ENCODE measurements at places on chromosomes 5 and 9.

- DNase-seq: no peak
Measured at GRCh38 chr9:715300-715699, 126.2 kb upstream of the DMRT1 start.

- no peak for DNase-seq
Measured at GRCh38 chr9:86259557-86259956, at the start of gene C9orf153. TSS of gene C9orf153 (minus strand) at chr9:86259657. CDS start at chr9:86229603, 30,054 bp downstream.

DNA sequence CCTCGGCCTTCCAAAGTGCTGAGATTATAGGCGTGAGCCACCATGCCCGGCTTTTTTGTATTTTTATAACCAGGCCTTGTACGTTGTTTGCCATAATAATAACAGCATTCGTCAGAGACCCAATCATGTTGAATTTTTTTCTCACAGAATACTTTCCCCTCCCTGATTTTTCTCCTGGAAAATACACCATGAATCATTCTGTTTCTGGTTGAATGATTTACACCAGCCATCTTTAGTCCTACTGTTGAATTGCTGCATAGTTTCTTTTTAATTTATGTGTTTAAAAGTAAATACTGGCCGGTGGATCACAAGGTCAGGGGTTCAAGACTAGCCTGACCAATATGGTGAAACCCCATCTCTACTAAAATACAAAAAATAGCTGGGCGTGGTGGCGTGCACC lies 3.5 kb downstream of the CNOT8 start:
- DNase-seq: peak; percentile 51

- DNase-seq: no peak
Measured at GRCh38 chr5:74952406-74952805, 86.2 kb upstream of the FAM169A start.

DNA sequence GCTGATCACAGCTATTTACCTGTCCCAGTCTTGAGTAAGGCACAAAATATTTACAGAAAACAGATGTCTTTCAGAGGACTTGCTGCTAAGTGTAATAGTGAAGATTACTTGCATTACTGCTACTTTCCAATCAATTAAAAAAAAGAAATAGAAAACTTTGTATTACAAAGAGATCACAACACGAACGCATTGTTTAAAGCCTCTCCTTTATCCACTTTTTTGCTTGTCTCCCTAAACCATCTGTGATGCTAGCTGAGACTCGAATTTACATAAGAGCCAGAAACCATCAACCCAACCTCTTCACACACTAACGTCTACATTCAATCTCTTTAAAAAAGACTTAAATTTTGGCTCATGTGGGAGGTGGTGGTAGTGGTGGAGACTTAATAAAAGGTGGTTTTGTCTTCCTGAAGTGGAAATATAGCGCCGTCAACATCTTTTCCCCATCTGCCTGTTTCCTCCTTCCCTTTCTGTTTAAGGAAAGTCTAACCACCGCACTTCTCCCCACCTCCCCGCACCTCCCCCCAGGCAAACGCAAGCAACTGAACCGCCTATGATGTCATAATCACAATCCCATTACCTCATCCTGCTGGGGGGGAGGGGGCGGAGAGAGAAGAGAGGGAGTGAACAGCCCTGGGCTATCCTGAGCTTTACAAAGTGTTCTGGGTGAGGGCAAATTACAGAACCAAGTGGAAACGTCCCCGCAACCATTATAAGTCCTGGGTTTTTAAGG lies 948 bp upstream of the FAM53C start:
- DNase-seq: peak; percentile 56

GRCh38 chr9:94301583-94301982 lies 26.9 kb downstream of the NUTM2F start:
- DNase-seq: no peak

DNA sequence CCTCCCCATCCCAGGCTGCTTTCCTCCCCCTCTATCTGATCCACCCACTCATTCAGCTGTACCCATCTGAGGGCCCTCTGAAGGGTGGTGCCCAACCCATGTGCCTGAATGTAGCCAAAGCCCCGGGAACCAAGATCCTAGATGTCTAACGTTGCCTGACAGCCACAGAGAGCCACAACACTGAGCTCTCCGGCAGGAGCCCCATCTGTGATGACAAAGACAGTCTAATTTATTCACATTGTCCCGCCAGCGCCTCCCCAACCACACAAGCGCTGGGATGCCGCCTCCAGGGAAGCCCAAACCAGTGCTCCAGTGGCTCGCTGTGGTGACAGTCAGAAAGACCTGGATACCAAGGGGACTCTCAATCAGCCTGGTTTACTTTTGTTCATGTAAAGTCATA lies 8.4 kb downstream of the IGFBPL1 start:
- DNase-seq: no peak

GRCh38 chr9:133991964-133992779 lies at the start of gene VAV2:
TSS of gene VAV2 (minus strand) at chr9:133992324. CDS start at chr9:133992278, 46 bp downstream.
- peak; percentile 68 for DNase-seq

- no peak for DNase-seq
Measured at GRCh38 chr9:71609448-71609830, 158.9 kb downstream of the CEMIP2 start.

GRCh38 chr9:89138463-89139390 lies 39.9 kb downstream of the SHC3 start:
- peak; percentile 80 for DNase-seq

DNA sequence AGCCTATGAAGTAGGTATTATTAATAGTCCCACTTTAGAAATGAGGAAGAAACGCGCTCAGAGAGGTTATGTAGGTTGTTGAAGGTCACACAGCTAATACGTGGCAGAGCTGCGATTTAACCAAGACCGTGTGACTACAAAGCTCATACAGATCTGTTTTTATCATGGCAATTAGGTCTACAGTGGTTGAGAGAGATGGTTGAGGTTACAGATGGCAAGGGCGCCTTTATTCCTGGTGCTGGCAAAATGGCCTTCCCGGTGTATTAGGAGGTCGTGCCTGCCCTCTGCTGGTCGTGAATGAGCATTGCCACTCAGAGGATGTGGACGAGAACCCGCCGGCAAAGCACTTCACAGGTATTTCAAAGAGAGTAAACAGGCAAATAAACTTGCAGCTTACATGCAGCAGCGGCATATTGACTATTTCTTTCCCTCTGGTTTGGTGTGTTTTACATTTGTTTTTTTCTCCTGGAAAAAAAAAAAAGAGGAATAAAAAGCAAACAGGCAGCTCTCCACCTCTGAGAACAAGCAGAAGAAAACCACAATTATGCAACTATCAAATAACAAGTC lies 65.3 kb upstream of the EGFLAM start:
- peak; percentile 51 for DNase-seq

DNA sequence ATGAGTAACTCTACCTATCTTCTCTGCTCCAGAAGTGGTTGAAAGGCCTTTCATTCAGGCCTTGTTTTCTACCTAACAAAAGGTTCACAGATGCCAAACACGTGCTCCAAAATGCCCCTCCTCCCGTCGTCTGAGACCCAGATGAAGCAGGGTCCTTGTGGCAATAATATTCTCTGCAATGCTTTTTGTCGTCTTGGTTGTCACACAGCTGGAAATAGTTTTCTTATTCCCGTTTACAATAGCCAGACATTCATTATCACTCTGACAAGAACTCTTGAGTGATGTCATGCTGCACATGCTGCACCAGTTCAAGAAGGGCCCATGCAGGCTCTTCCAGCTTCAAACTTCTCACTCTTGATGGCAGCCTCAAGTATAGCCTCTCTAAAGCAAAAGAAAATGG lies 7.8 kb downstream of the LPAR1 start:
- DNase-seq: no peak

- no peak for DNase-seq
Measured at GRCh38 chr5:172071309-172071875, 65.0 kb upstream of the FBXW11 start.

DNA sequence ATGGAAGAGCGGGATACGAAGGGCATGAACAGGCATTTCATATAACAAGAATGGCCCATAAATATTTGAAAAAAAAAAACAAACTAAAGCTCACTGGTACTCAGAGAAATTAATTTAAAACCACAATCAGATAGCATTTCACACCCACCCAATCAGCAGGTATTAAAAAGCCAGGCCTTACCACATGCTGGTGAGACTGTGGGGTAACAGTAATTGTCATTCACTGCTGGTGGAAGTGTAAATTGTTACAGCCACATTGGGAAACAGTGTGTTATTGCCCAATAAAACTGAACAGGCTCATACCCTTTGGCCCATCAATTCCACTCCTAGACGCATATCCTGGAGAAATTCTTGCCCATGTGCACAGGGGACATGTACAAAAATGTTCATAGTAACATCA lies 66.0 kb downstream of the PLAC8L1 start:
- DNase-seq: no peak

- DNase-seq: no peak
Measured at GRCh38 chr9:129586245-129586644, 34.7 kb downstream of the C9orf50 start.

GRCh38 chr9:126421567-126422428 lies 95.2 kb downstream of the MVB12B start:
- DNase-seq: no peak

- DNase-seq: peak; percentile 54
Measured at GRCh38 chr5:138148811-138149210, 9.6 kb upstream of the NME5 start.

GRCh38 chr5:137822158-137822764 lies 45.4 kb upstream of the MYOT start:
- DNase-seq: peak; percentile 33

DNA sequence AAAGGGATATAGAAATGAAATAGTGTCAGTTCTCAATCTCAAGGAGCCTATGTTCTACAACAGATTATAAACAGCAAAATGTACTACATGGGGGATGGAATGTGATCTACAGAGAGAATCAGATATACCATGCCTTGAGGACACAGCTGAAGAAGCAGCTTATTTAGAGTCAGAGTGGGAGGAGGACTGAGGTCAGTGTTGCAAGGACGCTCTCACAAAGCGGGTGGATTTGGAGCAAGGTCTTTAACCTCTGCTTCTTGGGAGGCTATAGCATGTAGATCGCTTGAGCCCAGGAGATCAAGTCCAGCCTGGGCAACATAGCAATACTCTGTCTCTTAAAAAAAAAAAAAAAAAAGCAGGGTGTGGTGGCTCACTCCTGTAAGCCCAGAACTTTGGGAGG lies 32.8 kb upstream of the PLIN2 start:
- no peak for DNase-seq

DNA sequence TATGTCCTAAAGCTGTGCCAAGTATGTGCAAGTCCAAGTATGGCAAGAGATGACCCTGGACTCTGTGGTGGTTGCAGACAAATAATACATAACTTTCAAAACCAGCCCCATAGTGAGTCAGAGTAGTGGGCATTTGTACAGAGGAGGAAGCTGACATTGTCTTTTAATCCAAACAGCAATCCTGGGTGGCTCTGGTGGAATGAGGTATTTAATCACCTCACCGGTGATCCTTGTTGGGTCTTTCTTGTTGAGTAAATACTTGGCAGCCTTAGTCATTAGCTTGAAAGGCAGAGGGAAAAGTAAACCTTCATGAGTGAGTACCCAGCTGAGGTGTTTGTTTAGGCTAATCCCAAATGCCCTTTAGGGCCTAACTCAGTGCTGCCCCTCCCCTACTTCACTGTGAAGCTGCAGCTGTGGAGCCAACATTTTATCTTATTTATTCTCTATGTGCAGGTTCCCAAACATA lies 148.7 kb upstream of the SLC12A2 start:
- DNase-seq: peak; percentile 96

- DNase-seq: no peak
Measured at GRCh38 chr5:175001311-175001710, 276.9 kb downstream of the MSX2 start.

GRCh38 chr9:84456527-84456926 lies 116.0 kb upstream of the SLC28A3 start:
- DNase-seq: no peak

GRCh38 chr5:41812156-41812555 lies 58.1 kb downstream of the OXCT1 start:
- DNase-seq: no peak

GRCh38 chr5:135155616-135156214 lies 121.7 kb upstream of the PITX1 start:
- no peak for DNase-seq

DNA sequence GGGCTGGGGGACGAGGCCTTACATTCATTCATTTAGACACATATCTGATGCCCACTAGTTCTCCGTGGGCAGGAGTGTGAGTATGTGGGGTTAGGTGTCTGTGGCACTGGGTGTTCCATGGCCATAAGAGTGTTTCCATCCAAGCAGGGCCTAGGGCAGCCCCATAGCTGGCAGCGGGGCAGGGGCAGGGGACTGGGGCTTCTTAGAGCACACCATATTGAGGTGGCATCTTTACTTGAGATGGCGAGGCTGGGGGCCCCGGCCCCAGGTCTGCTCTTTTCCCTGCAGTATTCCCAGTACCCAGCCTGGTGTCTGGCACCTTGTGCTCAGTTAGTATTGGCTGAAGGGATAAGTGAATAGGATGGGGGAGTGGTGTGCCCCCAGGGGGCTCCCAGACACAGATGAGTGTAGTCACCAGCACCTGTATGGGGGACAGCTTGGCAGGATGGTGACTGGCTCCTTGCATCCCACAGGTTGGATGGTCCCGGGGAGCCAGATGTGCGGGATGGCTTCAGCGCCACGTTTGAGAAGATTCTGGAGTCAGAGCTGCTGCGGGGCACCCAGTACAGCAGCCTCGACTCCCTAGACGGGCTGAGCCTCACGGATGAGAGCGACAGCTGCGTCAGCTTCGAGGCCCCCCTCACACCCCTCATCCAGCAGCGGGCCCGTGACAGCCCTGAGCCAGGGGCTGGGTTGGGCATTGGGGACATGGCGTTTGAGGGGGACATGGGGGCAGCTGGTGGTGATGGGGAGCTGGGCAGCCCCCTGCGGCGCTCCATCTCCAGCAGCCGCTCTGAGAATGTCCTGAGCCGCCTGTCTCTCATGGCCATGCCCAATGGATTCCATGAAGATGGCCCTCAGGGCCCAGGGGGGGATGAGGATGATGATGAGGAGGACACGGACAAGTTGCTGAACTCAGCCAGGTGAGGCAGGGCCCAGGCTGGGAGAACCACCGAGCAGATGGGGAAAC lies 17.5 kb downstream of the PSD2 start:
- DNase-seq: no peak

GRCh38 chr5:115888027-115888426 lies 46.3 kb downstream of the AP3S1 start:
- DNase-seq: peak; percentile 42

- no peak for DNase-seq
Measured at GRCh38 chr9:71878327-71879274, 32.4 kb downstream of the ABHD17B start.

- DNase-seq: no peak
Measured at GRCh38 chr9:123149067-123149466, 115.6 kb downstream of the GPR21 start.

- DNase-seq: no peak
Measured at GRCh38 chr5:146890731-146891440, 12.3 kb upstream of the PPP2R2B start.

DNA sequence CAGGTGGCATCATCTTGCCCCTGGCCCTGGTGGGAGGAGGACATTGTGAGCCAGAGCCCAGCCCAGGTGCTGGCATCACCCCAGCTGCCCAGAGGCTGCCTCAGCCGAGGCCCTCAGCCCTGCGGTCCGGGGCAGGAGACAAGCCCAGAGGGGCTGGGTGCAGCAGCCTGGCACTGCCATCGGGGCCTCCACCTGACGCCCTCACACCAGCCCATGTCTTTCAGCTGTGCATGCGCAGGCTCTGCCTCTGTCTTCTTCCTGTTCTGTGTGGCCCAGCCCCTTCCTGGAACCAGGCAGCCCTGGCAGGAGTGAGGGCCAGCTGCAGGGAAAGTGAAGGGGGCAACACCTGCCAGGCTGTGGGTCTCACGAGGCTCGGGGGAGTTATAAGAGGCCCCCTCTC lies 4.8 kb upstream of the CEL start:
- no peak for DNase-seq
